ENCODE measurements at places on chromosomes 4 and X.

- DNase-seq, result no peak
These were observed 16.3 kb downstream of the PTTG2 start for GRCh38 chr4:37976507-37976906.

DNA sequence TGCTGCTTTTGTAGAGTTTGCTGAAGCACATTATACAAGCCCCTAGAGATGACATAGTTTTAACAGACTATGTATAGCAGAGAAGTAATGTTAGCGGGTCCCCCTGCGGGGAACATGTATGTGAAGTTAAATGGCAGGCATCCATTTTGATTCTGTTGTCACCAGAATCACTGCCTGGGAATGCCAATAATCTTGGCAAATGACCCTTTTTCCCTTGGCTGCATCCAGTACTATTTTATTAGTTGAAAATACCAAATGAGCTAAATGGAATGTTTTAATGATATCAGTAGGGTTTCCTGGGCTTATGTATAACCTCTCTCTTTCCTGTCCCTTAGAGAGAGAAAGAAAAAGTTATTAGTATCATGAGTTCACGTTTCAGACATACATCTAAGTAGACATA, 93.6 kb downstream of the LIMCH1 start:
- no peak for DNase-seq

DNA sequence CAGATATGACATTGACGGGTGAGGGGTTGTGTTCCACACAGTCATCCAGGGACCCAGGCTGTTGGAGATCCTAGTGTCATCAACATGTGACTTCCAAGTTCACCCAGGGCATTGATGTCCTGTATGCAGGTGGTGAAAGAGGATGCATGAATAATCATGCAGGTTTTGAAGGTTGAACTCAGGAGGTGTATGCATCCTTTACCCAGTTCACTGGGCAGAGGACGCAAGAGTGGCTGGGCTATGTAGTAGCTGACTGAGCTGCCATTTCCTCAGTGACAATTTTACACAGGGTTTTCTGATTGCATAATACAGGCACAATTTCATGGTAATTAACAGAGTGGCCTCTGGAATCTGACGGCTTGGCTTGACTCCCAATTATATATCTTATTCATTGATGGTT, 323.0 kb downstream of the HS3ST1 start:
- no peak for DNase-seq

DNA sequence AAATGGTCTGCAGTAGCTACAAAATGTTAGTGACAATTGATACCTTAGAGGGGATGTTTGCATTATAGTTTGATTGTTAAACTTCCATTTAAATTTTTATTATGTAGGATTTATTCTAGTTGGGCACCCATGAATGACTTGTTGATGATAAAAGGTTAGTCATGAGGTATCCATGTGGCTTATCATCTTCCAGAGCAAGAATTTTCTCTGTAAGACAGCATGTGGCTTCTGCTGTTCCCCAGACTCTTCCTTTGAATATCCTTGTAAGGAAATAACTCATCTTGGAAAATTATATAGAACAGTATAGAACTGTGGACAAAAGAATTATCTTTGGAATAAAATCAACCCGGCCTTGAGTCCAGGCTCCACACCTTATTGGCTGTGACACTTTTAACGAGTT, 40.1 kb upstream of the KLHL8 start:
- DNase-seq, result no peak

DNA sequence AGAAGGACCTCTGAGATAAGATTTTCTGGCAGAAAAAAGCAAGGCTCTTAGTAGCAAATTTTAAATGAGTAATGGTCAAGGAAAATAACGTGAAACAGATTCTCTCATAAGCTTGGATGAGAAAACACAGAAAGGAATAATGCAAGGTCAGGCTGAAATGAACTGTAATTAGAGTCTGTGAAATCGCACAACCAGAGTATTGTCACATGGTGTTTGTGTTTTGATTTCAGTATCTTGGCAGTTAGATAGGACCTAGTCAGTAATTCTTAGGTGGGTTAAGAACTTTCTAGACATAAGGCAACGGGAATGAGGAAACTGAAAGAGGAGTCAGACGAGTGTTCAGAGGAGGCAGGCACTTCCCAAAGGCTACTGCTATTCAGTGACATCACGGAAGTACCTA, 34.6 kb downstream of the LIMCH1 start:
- DNase-seq, result no peak

GRCh38 chrX:103396186-103396585, 19.8 kb downstream of the BEX3 start:
- DNase-seq, result no peak

DNA sequence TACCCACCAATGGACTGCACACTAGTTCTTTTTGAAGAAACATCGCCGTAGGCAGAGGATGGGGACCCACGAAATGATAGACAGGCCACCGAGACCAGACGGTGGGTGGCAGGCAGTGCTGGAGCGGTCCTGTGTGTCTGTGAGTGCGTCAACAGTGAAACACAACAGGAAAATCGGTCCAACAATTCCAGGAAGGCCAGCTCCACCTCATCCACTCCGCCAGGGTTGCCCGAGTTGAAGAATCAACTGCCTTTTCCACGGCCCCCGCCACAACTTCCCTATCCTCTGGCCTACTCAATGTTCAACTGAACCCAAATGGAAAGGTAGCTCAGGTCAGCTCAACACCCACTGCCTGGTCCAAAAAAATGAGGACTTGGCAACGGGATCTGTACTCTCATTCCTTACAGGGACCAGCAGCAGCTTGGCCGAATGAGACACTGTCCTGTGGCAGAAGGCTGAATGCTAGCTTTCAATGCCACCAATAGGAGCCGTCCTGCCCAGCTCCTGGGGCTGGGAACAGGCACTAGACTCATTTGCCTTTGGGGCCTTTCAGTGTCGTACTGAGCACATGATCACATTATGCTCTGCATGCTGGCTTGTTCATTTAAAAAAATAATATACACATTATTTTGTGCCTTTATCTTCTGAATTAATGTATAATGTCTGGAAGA, 43.5 kb downstream of the MID1 start:
- DNase-seq, result no peak

DNA sequence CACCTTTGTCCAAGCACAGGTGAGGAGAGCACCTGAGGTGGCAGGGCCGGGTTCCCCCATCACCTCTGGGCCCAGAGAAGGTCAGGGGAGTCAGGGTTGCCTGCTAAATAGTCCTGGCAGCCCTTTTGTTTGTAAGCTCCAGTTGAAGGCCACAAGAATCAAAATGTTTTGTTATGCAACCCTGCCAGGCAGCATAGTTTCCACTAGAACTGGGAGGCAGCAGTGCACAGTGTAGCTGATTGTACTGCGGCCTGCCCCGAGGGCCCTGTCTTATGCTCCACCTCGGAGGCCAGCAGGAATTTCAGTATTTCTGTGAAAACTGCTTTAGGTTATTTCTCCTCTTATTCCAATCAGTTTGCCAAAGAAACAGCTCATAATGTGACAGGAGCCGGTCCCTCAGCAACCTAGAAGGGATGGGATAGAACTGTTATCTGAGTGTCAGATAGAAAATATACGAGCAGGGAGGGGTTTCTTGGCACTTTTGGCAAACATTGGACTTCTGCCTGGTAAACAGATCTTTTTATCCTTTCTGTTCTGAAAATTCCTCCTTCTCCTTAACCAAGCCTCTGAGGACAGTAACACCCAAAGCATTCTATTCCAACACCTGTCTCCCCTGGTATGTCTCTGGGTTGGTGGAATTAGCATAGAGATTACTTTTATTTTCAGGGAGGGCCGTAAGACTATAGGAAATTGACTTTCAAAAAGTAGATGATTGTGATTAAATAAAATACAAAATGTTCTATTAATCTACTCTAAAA, 93.6 kb downstream of the LNX1 start:
- DNase-seq, result no peak

GRCh38 chr4:80153874-80154544, 43.3 kb upstream of the PRDM8 start:
- DNase-seq, result no peak

DNA sequence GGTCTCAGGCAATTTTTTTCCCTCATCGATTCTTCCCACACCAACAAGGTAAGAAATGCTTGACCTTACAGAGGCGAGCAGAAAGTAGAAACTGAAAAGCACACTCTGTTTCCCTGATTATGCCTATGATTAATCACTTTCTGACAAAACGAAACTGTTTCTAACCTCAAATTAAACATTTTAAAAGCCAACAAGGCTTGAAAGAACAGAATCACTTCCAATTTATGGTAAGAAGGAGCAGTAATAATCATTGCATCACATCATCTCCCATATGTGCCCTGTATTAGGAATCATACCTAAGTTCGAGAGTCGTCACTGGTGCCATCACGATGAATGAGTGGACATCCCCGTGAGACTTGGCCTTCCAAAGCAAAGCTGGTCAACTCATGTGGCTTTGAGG, 12.5 kb upstream of the CXCL13 start:
- DNase-seq, result no peak

- DNase-seq, result no peak
These were observed 809 bp upstream of the H2AZ1 start for GRCh38 chr4:99950913-99951254.

- DNase-seq, result no peak
These were observed 113.6 kb downstream of the ZNF518B start for GRCh38 chr4:10343656-10344055.

- DNase-seq, result no peak
These were observed 84.2 kb downstream of the CAMK2D start for GRCh38 chr4:113677325-113677724.

DNA sequence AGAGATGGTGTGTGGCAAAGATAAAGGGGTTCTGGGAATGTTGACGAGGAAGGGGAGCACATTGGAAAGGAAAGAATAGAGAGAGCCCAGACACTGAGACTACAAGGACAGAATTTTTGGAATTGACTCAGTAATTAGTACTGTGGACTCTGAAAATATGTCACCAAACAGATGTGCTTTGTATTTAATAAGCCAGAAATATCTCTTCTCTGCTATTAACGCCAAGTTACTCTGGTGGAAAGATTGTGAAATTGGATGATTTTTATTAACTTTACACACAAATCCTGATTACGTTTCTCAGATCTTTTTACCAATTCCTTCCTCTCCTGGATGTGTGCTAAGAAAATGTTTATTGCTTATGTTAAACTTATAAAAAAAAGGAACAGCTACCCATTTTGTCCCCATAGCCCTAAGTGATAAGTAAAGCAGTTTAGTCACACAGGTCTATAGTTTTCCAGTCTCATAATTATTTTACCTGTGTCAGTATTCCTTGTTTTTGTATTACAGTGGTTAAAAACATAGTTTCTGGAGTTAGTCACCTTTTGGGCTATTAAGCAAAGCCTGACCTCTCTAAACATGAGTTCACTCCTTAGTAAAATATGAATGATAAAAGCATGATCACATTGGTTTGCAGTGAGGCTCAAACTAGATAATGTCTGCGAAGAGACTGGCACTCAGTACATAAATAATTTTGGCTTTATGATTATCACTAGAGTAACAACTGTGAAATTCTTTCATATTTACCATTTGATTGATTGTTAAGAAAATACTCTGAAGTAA, 1068.3 kb downstream of the STIM2 start:
- DNase-seq, result no peak

DNA sequence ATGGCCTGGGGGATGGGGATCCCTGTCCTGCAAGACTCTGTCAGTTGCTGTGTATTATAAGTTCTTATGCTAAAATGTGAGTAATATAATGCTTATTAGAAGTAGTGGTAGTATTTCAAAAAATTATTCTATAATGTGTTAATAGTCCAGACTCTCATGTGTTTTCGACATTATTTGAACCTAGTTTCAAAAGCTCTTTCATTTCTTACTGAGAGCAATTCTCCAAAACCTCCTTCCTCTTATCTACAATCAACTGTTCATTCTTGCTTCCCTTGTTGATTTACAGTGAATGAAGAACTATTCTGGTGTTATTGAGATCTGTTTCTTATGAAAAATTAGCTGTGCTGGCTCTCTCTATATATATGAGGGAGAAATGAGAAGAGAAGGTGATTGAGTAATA, 32.9 kb upstream of the PTPN13 start:
- no peak for DNase-seq

DNA sequence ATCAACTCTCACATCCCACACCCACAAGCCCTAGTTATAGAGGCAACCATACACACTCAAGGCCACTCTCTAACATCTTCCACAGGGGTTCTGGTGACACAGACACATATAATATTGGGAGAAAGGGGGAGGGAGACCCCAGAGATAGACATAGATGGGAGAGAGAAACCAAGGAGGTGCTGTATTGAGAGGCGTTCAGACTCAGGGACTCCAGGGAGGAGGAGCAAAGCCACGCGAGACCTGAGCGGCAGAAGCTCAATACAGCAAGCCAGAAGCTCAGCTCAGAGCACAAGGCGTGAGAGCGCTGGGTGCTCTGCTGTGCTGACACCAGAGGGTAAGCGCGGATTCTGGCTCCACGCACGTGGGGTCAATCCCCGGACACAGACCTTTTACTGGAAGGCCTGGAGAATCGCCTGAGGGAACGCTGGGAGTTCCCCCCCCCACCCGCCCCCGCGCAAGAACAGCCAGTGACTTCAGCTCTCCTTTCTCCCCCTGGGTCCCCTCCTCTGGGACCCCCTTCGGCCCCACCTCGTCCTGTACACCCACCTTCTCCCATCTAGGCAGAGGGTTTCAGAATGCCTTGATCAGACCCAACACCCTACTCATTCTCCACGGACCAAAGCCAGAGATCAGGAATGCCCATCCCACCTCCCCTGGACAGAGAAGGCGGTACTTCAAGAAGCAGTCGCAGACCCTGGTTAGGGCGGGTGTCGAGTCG, 8.7 kb downstream of the MSX1 start:
- DNase-seq, result no peak

GRCh38 chr4:155809835-155810234, 51.0 kb downstream of the GUCY1B1 start:
- peak; percentile 55 for DNase-seq

DNA sequence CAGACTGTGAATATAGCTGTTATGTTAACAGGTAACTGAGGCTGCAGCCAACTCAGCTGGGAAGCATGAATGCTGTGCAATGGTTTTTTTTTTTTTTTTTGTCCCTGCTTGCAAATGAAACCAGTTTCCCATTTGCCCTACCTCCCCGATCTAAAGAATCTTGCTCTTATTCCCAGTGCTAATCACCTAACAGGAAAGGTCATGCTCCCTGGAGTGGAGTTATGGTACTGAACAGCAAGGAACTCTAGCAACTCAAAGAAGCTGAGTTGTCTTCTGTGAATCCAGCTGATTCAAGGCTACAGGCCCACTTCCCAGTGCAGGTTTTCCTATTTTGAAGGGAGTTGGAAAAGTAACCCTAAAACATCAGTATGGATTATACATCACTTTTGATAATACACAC, 52.1 kb downstream of the HTR2C start:
- DNase-seq, result no peak

- DNase-seq, result no peak
These were observed 65.6 kb downstream of the SYNPO2 start for GRCh38 chr4:118954246-118954645.

DNA sequence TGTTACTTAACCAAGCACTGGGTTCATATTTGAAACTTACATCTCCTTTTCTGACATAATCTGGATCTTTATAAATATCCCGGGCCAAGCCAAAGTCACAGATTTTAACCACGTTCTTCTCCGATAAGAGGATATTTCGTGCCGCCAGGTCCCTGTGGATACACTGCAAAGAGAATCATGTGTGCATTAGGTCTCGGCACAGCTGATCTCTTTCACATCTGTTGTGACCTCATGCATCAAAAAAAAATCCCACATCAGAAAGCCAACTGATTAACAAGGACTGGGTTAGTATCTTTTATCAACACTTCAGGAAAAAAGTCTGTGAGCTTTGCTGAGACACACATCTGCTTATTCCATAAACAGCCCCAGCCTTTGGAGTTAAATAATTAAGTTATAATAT, 35.5 kb downstream of the KDR start:
- no peak for DNase-seq
